GM23338 (cell line): ENCODE measurements at places on chromosomes 1 and 21. TPM values are rescaled to one million over a fixed set of nuclear protein-coding genes. Genes with fewer than 3 reads are reported as not detected.

GRCh38 chr1:154598871-154599635 lies 8.9 kb downstream of the ADAR start:
- peaks cover 50% of the 10 kb centered on the region for H3K36me3 ChIP-seq
- no peak overlapping the region for H3K27ac ChIP-seq
- no peaks in the 10 kb centered on the region for H3K27me3 ChIP-seq
- no peak overlapping the region for H3K4me3 ChIP-seq
- no peak for DNase-seq

- H3K27ac ChIP-seq, result no peak overlapping the region
- peaks cover 19% of the 10 kb centered on the region for H3K4me1 ChIP-seq
- H3K36me3 ChIP-seq, result no peaks in the 10 kb centered on the region
- no peaks in the 10 kb centered on the region for H3K27me3 ChIP-seq
- DNase-seq, result no peak
Observed at GRCh38 chr1:67723620-67724019, 38.6 kb downstream of the GADD45A start.

DNA sequence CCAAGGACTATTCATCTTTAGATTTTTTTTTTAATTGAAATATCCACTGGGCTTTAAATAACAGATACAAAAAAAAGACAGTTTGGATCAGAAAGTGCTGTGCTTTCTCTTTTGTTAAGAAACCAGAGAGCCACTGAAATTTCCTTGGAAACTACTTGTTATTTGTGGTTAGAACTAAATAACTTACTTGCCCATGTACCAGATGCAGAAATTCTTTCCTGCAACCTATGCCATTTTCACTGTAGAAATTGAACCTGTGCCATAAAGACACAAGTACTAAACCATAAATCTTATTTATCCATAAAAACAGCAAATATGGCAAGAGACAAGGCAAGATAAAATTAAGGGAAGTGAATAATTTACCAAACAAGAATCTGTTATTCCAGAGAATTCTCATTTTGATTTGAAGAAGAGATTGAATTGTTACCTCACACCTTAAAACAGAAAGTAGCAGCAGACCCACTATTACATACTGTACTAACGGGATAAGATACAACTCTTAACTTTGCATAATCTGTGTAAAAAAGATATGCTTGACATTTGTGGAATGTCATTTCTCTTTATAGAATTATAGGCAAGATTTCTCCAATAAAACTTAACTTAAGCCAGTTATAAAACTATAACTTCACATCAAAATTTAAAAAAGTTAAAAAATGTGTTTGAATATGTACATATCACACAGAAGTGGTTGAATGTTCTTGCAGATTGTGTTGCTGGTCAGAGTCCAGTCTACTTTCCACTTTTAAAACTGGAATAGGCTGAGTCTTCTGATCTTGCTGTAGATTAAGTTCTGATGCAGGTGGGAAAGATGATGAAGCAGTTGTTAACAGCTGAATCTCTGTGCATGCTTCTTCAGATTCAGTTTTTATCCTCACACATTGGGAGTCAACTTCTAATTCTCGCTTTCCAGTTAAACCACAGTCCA lies 6.3 kb upstream of the PHTF1 start:
- DNase-seq, result no peak
- H3K4me1 ChIP-seq, result peaks cover 17% of the 10 kb centered on the region
- no peak overlapping the region for H3K4me3 ChIP-seq
- H3K27ac ChIP-seq, result no peak overlapping the region
- peaks cover 6% of the 10 kb centered on the region for H3K36me3 ChIP-seq
- no peaks in the 10 kb centered on the region for H3K27me3 ChIP-seq

- no peaks in the 10 kb centered on the region; the same call in 1 of the 2 replicates for H3K36me3 ChIP-seq
- no peaks in the 10 kb centered on the region for H3K27me3 ChIP-seq
- no peak for DNase-seq
- H3K27ac ChIP-seq, result no peak overlapping the region
Observed at GRCh38 chr1:29358183-29358582, 121.9 kb downstream of the PTPRU start.

- peaks cover 100% of the 10 kb centered on the region for H3K27me3 ChIP-seq
- DNase-seq, result no peak
- no peaks in the 10 kb centered on the region for H3K36me3 ChIP-seq
- H3K4me1 ChIP-seq, result peaks cover 16% of the 10 kb centered on the region
- H3K27ac ChIP-seq, result no peak overlapping the region
- peak overlapping the region; percentile 59 for H3K4me3 ChIP-seq
Observed at GRCh38 chr1:152112885-152113432, 2.3 kb downstream of the TCHH start.

DNA sequence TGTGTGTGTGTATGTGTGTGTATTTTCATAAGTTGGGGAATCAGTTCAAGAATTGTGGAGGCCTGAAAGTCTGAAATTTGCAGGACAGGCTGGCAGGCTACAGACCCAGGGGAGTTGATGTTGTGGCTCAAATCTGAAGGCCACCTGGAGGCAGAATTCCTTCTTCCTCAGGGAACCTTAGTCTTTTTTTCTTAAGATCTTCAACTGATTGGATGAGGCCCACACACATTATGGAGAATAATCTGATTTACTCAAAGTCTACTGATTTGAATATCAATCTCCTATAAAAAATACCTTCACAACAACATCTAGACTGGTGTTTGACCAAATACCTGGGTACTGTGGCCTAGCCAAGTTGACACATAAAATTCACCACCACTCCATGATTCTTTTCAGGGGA lies 61.8 kb downstream of the MT1HL1 start:
- no peaks in the 10 kb centered on the region for H3K27me3 ChIP-seq
- H3K4me3 ChIP-seq, result no peak overlapping the region
- H3K36me3 ChIP-seq, result no peaks in the 10 kb centered on the region
- no peak for DNase-seq
- no peak overlapping the region for H3K27ac ChIP-seq

GRCh38 chr1:5637171-5637570 lies 355.1 kb downstream of the NPHP4 start:
- H3K27me3 ChIP-seq, result no peaks in the 10 kb centered on the region
- H3K4me1 ChIP-seq, result no peaks in the 10 kb centered on the region
- H3K36me3 ChIP-seq, result no peaks in the 10 kb centered on the region
- no peak overlapping the region for H3K27ac ChIP-seq
- DNase-seq, result no peak
- H3K4me3 ChIP-seq, result no peak overlapping the region

IL20 gene
- not detected in 2 replicates for total RNA-seq

FCRL1 gene
- total RNA-seq, result not detected in 2 replicates
